ENCODE measurements at places on chromosomes 2 and 18.

GRCh38 chr2:78963881-78964280, 61.6 kb upstream of the REG3G start:
- no peak for DNase-seq

DNA sequence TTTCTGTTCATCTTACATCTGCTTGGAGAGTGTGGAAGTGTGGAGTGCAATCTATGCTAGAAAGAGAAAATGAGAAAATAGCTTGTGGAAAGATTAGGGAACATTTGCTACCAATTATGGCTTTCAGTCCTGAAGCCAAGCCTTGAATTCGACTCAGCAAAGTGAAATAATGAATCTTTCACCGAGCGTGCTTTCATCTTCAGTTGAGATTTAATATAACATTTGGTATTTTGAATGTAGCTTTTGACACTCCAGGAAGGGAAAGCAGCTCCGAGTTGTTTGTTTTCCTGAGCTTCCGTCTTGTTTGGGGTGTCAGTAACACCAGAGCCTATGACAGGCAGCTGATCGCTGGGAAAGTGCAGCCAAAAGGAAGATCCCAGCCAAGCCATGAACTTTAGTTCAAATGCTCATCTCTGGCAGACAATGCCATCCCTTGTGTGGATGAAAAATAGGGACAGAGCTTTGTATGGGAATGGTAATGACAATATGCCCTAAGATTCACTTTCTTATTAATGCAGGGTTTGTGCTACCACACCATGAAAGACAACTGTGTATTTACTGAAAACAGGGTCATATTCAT, 25.0 kb upstream of the PHLPP1 start:
- no peak for DNase-seq

DNA sequence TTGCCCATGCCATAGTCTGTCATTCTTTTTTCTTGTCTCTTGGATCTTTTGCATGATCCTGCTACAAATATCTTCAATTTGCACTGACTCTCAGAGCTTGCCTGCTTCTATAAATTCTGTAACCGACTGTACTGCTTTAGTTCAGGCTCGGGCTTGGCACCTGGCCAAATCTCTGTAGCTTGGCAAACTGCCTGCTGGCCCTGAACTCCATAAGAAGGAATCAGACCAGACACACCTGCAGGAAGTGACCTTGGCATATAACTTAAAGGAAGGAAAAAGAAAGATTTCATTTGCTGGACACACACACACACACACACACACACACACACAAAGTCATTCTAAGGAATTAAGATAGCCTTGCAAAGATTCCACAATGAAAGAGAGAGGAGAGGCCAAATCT, 291.2 kb upstream of the DDX18 start:
- DNase-seq = no peak

- no peak for DNase-seq
Observed at GRCh38 chr2:239608723-239609122, 207.9 kb upstream of the HDAC4 start.

GRCh38 chr18:11392980-11393885, 216.2 kb upstream of the SLC35G4 start:
- DNase-seq = no peak
